ENCODE measurements at places on chromosomes 13 and 19. TPM values are rescaled to one million over a fixed set of nuclear protein-coding genes. Genes with fewer than 3 reads are reported as not detected.

LIM2 gene
- total RNA-seq = not detected

APOC4 gene
- total RNA-seq = not detected

CHAF1A gene
- 8.0 TPM for total RNA-seq

OR4F17 gene
- total RNA-seq = not detected

RDH8 gene
- total RNA-seq = not detected

METTL21C gene
- total RNA-seq = not detected

ZNF578 gene
- 3.5 TPM for total RNA-seq

RASAL3 gene
- 18.1 TPM for total RNA-seq

ZNF615 gene
- total RNA-seq = 6.1 TPM

CHMP2A gene
- total RNA-seq = 104 TPM

SIGLEC7 gene
- not detected for total RNA-seq

RBM42 gene
- 98.4 TPM for total RNA-seq

KIR2DL1 gene
- not detected for total RNA-seq

SPACA4 gene
- total RNA-seq = not detected

SPRED3 gene
- total RNA-seq = 8.5 TPM

KLF1 gene
- total RNA-seq = not detected

KIR3DL1 gene
- total RNA-seq = not detected

CAB39L gene
- 6.3 TPM for total RNA-seq

MYDGF gene
- 126 TPM for total RNA-seq

NAPSA gene
- 0.70 TPM for total RNA-seq

CEACAM16 gene
- total RNA-seq = not detected

VAV1 gene
- total RNA-seq = not detected

ZNF729 gene
- total RNA-seq = not detected

KLK15 gene
- total RNA-seq = not detected

ZNF93 gene
- total RNA-seq = 17.7 TPM

DACT3 gene
- total RNA-seq = 3.7 TPM

KL gene
- 0.41 TPM for total RNA-seq

ZNF878 gene
- total RNA-seq = 0.64 TPM

PARP4 gene
- total RNA-seq = 93.8 TPM

GSX1 gene
- total RNA-seq = not detected

ABCA7 gene
- total RNA-seq = 11.8 TPM

CALR3 gene
- not detected for total RNA-seq
